ENCODE measurements at places on chromosomes 7 and 10.

GRCh38 chr7:50312250-50313162 lies 8.0 kb downstream of the IKZF1 start:
- DNase-seq = no peak

DNA sequence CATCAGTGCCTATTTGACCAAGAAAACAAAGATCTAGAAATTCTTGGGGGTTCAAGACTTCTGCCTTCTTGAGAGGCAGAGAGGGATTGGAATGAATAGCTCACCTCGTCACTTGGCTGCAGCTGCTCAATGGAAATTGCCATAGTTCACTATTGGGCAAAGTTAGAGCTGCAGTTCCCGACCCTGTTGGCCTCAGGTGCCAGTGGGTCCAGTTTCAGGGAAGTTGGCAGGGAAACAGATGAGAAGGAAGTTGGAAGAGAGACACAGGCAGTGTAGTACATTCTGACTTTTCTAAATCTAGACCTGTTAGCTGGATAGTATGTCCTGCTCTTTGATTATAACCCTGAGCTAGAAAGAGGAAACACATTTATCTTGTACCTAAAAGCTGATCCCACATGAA lies 19.1 kb downstream of the A1CF start:
- no peak for DNase-seq

- no peak for DNase-seq
Measured at GRCh38 chr7:132482866-132483265, 93.4 kb downstream of the PLXNA4 start.

DNA sequence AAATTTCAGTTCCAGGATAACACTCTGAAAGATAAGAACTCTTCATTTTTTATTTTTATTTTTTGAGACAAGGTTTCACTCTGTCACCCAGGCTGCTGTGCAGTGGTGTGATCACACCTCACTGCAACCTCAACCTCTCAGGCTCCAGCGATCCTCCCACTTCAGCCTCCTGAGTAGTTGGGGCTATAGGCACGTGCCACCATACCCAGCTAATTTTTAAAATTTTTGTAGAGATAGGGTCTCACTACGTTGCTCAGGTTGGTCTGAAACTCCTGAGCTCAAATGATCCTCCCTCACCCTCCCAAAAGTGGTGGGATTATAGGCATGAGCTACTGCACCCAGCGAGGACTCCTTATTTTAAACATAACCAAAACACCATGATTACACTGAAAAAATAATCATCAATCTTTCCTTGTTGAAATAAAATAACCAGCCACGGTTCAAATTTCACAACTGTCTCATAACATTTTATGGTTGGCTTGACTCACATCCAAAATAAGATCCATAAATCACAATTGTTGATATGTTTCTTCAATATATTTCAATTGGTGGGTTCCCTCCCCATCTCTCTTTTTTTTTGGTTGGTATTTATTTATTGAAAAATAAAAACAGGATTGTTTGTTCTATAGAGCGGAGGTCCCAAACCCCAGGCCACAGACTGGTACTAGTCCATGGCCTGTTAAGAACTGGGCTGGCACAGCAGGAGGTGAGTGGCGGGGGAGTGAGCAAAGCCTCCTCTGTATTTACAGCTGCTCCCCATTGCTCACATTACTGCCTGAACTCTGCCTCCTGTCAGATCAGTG lies 60.1 kb upstream of the FAM171A1 start:
- no peak for DNase-seq

GRCh38 chr10:76245951-76246495 lies 814.6 kb downstream of the LRMDA start:
- no peak for DNase-seq

DNA sequence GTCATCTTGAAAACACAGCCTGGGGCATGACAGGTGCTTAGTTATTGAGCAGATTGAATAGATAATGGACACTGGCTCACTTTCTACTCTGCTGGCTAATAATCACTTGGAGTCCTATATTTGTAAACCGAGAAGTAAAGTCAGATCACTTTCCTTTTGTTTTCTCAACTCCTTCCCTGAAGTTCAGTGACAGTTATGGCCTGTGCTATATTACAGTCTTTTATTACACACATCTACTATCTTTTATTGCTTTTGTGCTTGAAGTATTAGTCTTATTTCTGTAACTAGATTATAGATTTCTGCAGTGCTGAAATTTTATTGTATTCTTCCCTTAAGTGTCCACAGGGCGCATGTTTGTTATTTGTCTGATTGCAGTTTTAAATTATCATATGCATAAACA lies 136.4 kb upstream of the TAC1 start:
- no peak for DNase-seq

DNA sequence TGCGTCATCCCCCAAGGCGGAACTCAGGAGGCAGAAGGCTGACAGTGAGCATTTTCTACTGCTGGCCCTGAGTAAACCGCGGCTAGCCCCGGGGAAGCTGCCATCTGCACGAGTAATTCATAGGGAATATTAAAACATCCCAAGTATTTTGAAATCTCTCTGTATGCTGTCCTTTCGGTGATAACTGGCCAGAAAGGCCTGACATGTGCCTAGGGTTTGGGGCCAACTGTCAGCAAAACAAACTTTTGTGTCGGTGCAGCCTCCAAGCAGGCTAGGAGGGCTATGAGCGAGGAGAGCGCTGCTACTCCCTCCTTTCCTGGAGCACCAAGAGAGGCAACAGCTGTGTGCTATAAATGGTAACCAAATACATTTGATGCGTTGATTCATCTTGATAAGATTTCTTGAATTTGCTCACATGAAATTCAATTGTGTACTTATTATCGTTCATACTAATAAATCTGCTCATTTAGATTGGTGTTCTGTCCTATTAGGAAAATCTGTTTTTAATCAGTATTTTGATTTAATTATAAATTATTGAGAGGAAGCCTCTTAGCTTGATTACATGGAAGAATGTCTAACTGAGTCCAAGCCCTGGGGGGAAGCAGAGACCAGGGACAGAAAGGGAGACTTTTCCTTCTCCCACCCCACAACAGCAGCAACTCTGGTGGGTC lies 124.4 kb upstream of the NPS start:
- no peak for DNase-seq
